ENCODE measurements at places on chromosomes 3 and 15. TPM values are rescaled to one million over a fixed set of nuclear protein-coding genes. Genes with fewer than 3 reads are reported as not detected.

Gene CYP1A2
- total RNA-seq, result not detected

Gene CCRL2
- 14.6 TPM for total RNA-seq

Gene MYL3
- not detected for total RNA-seq

Gene CCDC54
- not detected for total RNA-seq

Gene HTD2
- total RNA-seq, result 8.1 TPM

Gene NEO1
- total RNA-seq, result 0.29 TPM

Gene GOLGA6D
- not detected for total RNA-seq

Gene MITF
- total RNA-seq, result 4.0 TPM

Gene KBTBD13
- total RNA-seq, result not detected
